ENCODE measurements at places on chromosomes 1 and 21.
A peak's percentile ranks its signal among the peaks of the same experiment; 100 is the strongest.

DNA sequence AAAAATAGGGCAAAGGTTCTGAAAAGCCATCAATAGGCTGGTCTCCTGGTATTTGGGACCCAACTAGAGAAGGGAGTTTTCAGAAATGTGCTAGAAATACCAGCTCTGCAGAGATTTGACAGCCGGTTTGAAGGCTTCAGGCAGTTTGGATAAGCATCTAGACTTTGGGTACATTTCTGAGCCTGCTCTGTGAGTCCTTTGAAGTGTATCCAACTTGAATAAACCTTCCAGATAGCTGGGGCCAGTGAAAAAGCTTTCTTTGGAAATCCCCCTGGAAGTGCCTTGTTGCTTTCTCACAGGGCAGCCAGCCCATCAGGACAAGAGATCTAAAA, 6.4 kb upstream of the PEF1 start:
- DNase-seq, result no peak

DNA sequence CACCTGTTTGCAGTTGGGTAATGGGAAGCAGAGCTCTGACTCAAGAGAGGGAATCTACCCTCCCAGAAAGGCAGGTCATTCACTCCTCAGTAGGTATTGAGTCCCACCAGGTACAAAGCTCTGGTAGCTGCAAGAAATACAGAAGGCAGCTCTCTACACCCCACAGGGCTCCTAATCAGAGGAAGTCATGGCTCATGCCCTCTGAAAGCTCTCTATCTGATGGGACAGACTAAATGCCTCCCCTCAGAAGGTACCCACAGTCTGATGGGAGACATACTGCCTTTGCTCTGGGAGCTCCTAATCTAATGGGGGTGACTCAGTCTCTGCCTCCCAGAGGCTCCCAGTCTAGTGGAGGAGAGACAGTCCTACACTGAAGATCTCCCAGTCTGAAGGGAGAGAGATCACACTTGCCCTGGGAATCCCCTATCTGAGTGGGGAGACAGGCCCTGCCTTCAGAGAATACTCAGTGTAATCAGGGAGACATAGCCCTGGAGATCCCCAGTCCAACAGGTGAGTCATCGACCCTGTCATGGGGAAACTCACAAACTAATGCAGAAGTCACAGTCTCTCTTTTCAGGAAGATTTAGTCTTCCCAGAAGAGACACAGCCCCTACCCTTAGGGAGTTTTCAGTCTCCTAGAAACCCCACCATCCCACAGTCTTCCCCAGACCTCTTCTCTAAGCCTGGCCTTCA, 23.7 kb downstream of the CAMK1G start:
- DNase-seq, result no peak

- no peak for DNase-seq
These were observed 302.2 kb downstream of the NTNG1 start for GRCh38 chr1:107443027-107443426.

GRCh38 chr1:43367026-43367903, 546 bp downstream of the ELOVL1 start:
- DNase-seq, result peak; percentile 74

GRCh38 chr1:168583571-168583970, 7.2 kb downstream of the XCL1 start:
- no peak for DNase-seq

DNA sequence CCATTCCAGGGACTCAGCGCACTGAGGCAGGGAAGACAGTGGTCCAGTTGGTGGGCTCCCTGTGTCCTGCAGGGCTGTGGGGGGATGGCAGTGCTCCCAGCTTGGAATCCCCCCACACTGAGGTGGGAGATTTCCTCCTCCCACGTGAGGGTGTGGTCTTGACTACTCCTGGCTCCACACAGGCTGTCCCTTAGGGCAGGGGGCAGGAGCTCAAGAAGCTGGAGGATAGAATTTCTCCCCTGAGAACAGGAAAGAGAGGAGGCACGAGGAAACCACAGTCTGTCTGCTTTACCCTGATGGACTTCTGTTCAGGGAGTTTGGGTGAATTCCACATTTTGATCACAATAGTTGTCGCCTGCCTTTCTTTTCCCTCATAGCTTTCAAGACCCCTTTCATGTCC, 62.1 kb downstream of the CACNA1E start:
- DNase-seq, result no peak

DNA sequence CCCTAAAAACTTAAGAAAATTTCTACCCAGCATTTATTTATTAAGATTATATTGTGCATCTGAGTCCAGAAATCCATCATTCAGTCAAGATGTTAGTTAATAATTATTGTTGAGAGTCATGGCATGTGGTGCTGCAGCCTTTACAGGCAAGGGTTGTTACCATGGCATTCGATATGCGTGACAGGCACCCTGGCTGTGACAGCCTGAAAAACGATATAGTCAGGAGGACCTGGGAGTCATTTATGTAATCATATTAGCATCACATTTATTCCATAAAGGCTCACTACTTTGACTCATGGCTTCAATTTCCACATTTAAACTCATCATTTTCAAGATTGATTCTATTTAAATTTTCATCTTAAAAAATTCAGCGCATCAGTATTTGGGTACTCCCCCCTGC, 68.0 kb downstream of the CACHD1 start:
- DNase-seq, result peak; percentile 30
